ENCODE measurements at places on chromosomes 16 and 17.

DNA sequence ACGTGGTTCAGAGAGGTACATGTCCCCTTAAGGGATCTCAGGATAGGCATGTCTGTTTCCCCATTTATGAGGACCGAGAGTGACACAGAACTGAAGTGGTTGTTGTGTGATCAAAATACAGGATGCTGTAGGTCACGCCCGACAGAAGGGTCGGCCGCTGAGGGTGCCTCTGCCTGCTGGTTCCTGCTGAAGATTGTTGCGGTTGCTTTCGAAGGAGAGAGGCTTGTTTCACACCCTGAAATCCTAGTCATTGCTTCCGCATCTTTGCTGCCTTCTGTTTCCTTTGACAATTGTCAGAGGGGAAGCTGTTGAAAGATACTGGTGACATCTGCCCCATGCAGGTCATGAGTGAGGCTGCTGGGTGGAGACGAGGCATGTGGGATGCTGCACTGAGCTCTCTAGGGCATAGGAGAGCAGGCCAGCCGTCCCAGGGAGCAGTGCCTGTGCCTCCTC lies 3.8 kb upstream of the NAT9 start:
- peak; percentile 77 for DNase-seq

- DNase-seq: no peak
Observed at GRCh38 chr17:63555500-63556156, 5.4 kb downstream of the DCAF7 start.

- DNase-seq: no peak
Observed at GRCh38 chr17:27499451-27500265, 43.4 kb downstream of the KSR1 start.

DNA sequence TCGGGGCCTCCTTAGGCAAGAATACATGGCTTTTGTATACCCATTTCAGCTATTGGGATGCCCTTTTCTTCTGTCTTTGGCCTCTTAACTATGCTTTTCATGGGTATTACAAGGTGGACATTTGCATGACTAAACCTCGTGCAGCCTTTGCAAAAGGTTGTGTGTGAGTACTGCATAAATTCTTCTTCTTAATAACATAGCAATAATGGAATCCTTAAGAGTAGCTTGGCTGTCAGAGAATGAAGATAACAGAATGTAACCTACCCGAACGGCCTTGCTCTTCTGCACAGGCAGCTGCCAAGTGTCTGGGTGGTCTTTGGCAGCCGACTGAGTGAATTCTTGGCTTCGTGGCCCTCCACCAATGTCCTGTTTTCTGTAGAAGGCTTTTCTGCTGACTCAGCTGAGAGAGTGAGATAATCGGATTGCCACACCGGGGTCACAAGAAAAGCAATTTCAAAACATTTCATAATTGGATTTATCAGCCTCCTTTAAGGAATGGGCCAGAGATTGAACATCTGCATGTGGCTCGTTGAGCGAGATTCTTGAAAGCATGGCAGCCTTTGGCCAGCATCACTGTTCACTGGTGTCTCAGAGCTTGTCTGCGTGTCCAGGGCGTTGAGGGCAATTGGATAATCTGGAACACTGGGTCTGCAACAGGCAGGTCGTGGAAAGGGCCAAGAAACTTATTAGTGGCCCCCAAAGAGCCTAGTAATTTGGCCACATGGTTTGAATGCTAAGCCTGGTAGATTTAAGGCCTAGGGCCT lies 13.4 kb downstream of the IRF8 start:
- DNase-seq: no peak

GRCh38 chr16:55909876-55910275 lies 34.7 kb upstream of the CES5A start:
- no peak for DNase-seq

- DNase-seq: peak; percentile 76
Observed at GRCh38 chr17:2792366-2793169, 3.7 kb upstream of the RAP1GAP2 start.

GRCh38 chr16:70627696-70628095 lies 18.7 kb upstream of the IL34 start:
- no peak for DNase-seq

- peak; percentile 48 for DNase-seq
Observed at GRCh38 chr17:39002991-39003715, 36.0 kb upstream of the FBXO47 start.

DNA sequence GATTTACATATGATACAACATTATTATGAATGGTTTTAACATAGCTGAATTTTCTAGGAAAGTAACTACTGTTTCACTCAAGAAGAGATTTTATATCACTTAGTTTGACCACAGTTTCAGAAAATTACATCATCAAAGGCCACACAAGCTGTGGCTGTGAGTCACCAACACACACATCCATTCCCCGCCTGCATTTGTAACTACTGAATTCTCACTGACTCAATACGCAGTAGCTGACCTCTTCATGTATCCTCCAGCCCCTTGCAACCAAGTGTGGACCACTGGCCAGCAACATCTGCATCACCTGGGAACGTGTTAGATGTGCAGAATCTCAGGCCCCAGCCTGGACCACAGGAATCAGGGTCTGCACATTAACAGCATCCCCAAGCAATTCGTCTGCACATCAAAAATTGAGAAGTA lies 197.6 kb downstream of the XYLT1 start:
- DNase-seq: peak; percentile 54

DNA sequence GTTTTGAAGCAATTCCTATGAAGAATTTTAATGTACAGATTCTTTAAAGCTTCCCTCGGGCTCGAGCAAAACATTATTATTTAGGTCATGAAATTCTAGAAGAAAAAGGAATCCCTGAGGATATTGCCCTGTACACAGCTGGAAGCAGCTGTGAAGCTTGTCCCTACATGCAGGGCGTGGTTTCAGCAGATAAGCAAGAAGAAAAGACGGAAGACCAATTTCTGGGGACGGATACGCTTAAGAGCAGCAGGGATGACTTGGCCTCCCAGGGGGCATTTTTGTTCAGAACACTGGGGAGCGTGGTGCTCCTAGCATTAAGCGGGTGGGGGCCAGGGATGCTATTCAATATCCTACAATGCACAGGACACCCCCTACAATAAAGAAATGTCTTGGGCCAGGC lies 34.3 kb downstream of the LITAF start:
- DNase-seq: no peak

GRCh38 chr17:59907467-59907866 lies 14.5 kb downstream of the RPS6KB1 start:
- DNase-seq: no peak

DNA sequence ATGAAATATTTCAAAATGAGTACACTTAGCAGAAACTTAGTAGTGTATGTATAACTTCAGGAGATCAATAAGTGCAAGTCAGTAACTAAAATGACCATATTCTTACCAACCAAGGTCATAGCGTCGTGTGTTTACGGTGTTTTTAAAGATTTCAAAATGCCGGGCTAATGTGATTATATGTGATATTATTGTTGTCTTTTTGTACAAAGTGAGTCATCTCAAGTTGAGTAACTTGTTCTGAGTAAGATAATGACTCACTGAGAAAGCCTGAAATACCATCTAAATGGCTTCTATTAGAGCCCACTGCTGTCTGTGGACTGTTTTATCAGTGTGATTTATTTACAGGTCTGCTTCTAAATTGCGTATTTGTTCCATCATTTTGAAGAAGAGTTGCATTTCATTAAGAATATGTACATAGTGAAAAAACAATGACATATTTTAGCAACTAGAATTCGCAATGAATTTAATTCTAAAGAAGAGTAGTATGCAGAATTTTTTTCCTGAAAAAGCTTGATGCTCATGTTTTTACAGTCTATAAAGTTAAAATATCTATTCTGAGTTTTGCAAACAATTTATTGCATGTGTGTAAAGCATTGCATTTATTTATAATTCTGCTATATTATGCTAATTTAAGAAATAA lies 12.7 kb downstream of the KRT12 start:
- no peak for DNase-seq

GRCh38 chr17:77495575-77495974 lies 354.8 kb downstream of the SEC14L1 start:
- no peak for DNase-seq

- DNase-seq: peak; percentile 84
Observed at GRCh38 chr17:143785-144281, 6.5 kb downstream of the SCGB1C2 start.

DNA sequence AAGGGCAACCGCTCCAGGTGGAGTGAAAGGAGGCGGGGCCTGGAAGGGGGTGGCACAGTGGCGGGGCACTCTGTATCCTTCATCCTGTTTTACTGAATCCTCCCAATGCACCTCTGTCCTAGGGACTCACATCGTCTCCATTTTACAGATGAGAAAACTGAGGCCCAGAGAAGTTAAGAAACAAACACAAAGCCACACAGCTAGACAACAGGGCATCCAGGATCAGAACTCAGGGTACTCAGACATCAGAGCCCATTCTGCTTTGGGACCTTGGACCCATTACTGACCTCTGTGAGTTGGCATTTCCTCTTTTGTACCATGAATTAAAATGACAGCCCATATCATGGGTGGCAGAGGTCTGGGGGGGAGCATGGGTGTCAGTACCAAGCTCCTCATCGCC lies 129.2 kb downstream of the CPPED1 start:
- no peak for DNase-seq

DNA sequence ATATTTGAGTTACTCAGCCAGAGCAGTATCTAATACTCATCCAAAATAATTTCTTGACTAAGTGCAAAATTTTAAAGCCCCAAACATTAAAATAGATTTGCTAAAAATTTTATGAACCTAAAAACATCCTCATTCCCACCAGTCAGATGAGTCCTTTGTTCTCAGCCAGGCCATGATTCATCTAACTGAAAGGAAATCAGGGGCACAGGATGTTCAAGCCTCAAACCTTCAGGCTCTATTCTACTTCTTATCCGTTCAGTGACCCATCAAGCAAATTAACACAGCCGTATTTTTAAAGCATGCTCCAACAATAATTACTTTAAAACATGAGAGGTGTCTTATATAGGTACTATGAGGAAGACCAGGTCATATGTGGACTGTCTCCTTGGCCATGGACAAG lies 176.5 kb upstream of the MON1B start:
- DNase-seq: no peak

Measured in stimulated activated CD4-positive, alpha-beta T cell treated with anti-CD3 and anti-CD28 coated beads, Interleukin-1b, Interleukin-23, amount 100 ng/mL, for 48 hours (primary cell).